Fibroblast of lung (primary cell): ENCODE measurements at places on chromosomes 5 and 9. TPM values are rescaled to one million over a fixed set of nuclear protein-coding genes. Genes with fewer than 3 reads are reported as not detected.

HRCT1 gene
- 3.1 and 3.3 TPM in 2 replicates for polyA plus RNA-seq

TMEM232 gene
- polyA plus RNA-seq: 0.87 and 2.0 TPM in 2 replicates

DNA sequence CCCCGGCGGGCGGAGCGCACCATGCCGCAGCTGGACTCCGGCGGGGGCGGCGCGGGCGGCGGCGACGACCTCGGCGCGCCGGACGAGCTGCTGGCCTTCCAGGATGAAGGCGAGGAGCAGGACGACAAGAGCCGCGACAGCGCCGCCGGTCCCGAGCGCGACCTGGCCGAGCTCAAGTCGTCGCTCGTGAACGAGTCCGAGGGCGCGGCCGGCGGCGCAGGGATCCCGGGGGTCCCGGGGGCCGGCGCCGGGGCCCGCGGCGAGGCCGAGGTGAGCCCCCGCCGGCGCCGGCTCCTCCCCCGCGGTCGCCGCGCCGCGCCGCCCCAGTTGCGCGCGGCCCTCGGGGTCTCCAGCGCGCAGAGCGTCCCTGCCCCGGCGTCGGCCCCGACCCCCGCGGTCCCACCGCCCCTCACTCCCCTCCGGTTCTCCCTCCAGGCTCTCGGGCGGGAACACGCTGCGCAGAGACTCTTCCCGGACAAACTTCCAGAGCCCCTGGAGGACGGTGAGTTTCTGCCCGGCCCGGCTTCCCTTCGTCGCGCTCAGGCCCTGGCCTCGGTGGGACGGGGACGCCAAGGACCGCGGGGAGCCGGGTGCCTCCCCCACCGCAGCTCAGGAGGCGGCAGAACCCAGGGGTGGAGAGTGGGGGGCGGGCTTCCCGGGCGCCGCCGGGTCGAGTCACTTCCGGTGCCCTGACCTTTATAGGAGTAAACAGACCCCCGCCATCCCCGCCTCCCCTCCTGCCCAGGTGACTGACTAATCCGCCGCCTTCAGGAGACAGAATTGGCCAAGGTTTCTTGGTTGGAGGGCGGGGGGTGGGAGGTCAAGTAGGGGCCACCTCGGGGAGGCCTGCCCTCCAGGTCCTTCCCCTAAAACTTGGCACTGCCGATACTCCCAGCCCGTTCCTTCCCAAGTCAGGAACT lies 665 bp downstream of the TCF7 start:
- no peak for DNase-seq

GRCh38 chr9:16526380-16526779 lies 344.1 kb downstream of the BNC2 start:
- DNase-seq: no peak

DNA sequence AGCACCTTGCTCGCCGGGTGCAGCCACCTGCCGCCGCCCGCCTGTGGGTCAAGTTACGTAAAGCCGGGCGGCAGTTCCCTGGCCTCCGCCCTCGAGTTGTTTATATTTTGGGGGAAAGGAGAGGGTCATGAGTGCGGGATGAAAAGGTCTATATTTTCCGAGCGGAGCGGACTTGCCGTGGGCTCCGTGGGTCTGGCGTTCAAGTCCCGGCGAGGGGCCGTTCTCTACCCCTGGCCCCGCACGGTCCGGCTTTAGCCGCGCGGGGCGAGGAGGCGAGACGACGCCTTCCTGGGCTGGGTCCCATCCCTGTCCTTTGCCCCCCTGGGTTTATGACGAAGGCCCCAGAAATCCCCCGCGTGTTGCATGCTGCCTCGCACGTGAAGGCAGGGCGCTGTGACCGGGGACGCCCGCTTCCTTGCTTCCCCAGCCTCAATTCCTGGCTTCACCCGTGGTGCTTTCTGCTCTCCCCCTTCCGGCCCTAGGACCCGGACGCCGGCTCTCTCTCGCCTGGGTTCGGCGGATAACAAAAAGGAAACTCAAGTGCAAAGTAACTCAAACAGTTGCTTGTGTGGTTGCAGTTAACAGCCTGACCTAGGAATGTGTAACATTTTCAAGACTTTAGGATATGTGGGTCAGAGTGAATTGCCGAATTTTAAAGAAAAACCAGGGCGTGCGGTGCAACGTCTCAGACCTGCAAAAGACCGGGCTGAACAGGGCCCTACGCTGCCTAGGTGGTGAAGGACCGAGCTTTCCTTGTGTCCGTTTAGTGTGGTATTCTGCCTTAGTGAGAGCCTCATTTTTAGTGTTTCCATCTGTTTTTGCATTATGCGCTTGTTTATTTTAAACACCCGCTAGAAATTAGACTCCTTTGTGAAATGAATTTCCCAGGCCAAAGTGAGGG lies 810 bp downstream of the VPS13A start:
- peak; percentile 38 for DNase-seq
